Sigmoid colon (tissue), 7 donors: ENCODE measurements at places on chromosomes 1 and 21.
A peak's percentile ranks its signal among the peaks of the same experiment; 100 is the strongest.

GRCh38 chr1:226457307-226457712 is 49.4 kb upstream of the PARP1 start:
- DNase-seq, result no peak

DNA sequence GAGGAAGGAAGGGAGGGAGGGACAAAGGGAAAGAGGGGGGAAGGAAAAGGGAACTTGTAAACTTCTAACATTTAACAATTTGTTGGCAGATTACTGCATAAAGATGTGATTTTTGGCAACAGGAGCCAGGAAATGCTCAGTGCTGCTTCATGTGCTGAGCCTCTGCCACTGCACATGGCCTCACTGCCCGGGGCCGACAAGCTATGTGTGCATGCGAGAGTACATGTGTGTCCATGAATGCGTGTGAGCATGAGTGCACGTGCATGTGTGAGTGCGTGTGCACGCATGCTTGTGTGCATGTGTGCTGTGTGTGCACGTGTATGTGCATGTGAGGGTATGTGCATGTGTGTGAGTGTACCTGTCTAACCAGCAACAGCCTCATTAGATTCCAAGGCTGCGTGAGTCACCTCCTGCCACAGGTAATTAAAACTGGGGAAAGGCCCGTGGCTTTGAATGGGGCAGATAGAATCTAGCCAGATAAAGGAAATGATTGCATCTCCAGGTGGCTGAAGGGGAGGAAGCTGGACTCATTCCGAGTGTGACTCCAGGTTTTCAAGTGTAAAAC is 41.4 kb upstream of the TSPEAR start:
- DNase-seq, result no peak

GRCh38 chr21:16597753-16598152 is 868.0 kb downstream of the USP25 start:
- no peak for DNase-seq

DNA sequence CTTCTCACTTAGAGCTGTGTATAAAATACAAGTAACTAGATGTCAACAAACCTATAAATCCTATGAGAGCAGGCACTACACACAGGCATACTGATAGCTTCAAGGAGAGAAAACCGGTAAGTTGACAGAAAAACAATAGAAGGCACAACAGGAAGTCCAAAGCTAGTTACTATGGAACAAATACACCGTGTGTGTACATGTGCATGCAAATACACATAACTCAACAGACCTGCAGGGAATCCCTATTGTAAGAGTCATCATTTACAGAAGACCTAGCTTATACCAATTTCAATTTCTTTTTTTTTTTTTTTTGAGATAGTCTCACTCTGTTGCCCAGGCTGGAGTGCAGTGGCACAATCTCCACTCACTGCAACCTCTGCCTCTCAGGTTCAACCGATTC is 26.3 kb downstream of the JAK1 start:
- no peak for DNase-seq

- no peak for DNase-seq
These were observed 548 bp upstream of the CDC20 start for GRCh38 chr1:43358121-43358745.

- peak; percentile 24 for DNase-seq
These were observed 125.6 kb downstream of the ETS2 start for GRCh38 chr21:38931291-38931690.

GRCh38 chr21:38027901-38028498 is 111.7 kb upstream of the KCNJ6 start:
- no peak for DNase-seq

DNA sequence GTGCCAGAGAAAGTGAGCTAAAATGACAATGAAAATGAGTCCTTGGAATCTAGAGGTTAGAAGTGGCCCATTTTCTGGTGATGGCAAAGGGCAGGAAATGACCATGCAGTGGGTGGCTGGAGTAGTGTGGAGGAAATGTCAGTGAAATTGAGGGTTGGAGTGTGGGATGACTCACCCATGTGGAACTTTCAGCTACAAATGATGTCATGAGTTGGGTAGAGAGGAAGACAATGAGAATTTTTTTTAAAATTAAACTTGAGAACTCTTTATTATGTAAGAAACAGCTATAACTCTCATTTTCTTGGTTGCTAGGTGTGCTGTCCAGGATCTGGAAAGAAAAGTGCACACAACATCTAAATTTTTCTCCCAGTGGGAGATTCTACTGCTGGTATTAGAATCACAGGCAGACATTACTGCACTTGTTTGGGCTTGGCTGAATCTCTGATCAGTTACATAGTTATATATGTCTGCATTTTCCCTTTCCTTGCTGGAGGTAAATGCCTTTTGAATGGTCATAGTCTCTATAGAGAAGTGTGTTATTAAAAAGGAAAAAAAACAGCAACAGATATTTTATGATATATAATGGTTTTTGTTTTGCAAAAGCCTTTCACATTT is 56.8 kb upstream of the GNG12 start:
- DNase-seq, result no peak

GRCh38 chr21:41660748-41661147 is 106.1 kb downstream of the RIPK4 start:
- DNase-seq, result no peak

DNA sequence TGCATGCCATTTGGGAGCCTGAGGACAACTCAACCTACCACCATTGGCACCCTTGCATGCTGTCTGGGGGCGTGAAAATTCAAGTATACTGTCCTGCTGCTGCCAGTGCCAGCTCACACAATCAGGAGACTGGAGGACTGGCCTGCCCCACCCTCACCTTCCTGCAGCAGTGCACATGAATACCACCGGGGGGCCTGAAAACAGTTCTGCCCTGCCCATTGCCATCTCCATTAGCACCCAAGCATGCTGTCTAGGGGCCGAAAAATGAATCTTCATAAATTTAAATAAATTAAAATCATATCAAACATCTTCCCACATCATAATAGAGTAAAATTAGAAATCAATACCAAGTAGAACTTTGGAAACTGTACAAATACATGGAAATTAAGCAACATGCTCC is 322.1 kb upstream of the TMPRSS15 start:
- no peak for DNase-seq

- DNase-seq, result peak; percentile 71
These were observed 163.8 kb downstream of the EIF4G3 start for GRCh38 chr1:21012937-21013336.

- DNase-seq, result no peak
These were observed 4.7 kb upstream of the SLFNL1 start for GRCh38 chr1:41025979-41026819.

DNA sequence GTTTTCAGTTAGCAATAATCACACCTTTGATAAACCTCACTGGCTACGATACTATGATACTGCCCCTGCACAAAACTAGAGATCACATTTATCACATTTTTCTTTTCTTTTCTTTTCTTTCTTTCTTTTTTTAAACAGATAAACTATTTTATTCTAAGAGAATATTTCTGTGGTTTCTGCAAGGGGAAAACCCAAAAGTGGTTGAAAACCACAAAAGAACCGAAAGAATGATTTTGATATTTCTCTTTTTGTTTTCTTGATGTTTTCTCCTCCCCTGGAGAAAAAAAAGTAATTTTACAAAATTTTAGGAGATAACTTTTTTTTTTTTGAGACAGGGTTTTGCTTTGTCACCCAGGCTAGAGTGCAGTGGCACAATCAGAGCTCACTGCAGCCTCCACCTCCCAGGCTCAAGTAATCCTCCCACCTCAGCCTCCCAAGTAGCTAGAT is 18.4 kb upstream of the FRRS1 start:
- DNase-seq, result no peak

DNA sequence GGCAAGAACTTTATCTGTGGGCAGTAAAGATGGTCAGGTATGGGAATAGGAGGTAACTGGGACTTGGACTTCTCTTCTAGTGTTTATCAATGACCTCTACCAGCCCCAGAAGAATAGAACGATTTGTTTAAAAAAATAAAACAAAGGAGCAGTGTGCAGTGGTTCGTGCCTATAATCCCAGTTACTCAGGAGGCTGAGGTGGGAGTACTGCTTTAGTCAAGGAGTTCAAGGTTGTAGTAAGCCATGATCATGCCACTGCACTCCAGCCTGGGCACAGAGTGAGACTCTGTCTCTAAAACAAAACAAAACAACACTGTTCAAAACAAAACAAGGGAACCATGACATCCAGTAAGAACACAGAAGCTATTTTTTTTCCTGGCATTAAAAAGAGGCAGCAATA is 4.3 kb downstream of the RNF19B start:
- no peak for DNase-seq

DNA sequence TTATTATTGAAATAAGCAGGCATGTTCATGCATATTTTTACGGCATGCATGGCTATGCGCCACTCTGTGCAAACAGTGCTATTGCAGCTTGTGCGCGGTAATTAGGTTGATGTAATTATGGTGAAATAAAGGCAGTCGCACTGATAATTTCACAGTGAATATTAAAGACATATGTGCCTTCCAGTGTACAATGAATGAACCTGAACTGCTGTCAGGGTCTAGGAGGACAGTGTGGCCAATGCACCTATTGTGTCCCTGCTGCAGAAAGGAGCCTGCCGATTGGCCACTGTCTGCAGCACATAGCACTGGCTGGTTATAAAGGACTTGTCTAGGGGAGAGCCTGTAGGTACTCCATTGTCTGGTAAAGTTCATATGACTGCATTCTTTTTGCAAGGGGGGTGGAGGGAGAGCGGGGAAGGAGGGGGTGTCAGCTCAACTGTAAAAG is 340.4 kb downstream of the USP25 start:
- no peak for DNase-seq

GRCh38 chr1:19811206-19811851 is 3.8 kb downstream of the RNF186 start:
- DNase-seq, result no peak

GRCh38 chr1:25223471-25223870 is 8.8 kb downstream of the SYF2 start:
- DNase-seq, result no peak
